ENCODE measurements at places on chromosomes 1 and 21.

DNA sequence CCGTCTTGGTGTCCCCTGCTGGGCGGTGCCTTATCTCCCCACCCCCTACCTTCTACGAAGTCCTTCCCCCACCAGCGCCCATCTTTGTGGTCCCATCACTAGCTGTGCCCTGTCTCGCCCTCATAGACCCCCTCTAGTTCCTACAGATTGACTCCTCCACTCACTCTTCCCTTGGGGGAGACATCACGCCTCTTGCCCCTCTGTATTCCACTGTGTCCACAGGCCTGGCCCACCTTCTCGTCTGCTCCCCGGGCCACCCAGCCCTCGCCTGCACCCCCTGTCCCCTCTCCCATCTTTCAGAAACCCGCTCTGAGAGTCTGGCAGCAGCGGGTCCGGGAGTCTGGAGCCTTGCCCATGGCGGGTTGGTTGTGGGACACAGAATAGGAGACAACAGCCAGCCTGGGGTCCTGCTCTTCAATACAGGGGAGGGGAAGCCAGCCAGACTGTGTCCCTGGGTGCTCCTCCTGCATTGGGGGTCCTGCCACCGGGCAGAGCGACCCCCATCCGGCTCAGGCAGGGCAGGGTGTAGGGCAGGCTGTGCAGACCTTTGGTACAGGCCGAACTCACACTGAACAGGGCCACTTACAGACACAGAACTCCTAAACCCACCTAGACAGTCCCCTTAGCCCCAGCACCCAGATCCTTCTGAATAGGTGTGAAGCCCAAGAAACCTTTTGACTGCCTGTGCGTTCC is 1.1 kb downstream of the RNF187 start:
- DNase-seq, result no peak

- no peak for DNase-seq
These were observed 20.5 kb upstream of the CAPZB start for GRCh38 chr1:19505693-19506457.

GRCh38 chr1:153563483-153563901 is 2.2 kb downstream of the S100A2 start:
- DNase-seq, result no peak

GRCh38 chr1:5649166-5649551 is 343.1 kb downstream of the NPHP4 start:
- DNase-seq, result no peak

GRCh38 chr1:28934676-28935075 is 20.3 kb downstream of the EPB41 start:
- DNase-seq, result no peak

DNA sequence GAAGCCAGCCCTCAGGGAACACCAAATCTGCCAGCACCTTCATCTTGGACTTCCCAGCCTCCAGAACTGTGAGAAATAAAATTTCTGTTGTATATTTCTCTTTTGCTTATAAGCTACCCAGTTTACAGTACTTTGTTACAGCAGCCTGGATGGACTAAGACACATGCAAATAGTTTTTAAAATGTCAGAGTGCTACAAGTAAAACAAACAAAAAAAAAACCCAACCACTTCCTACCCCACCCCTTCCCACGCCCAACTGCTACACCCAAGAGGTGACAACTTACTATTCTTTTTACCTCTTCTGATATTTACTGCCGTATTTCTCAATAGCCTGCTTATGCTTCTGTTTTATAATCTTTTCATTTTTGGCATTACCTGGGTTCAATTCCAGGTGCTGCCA is 8.6 kb upstream of the SPSB1 start:
- DNase-seq, result no peak

GRCh38 chr1:69328186-69328585 is 239.5 kb upstream of the LRRC7 start:
- DNase-seq, result no peak

- no peak for DNase-seq
These were observed 19.7 kb downstream of the BRINP2 start for GRCh38 chr1:177190308-177190970.

GRCh38 chr1:53332186-53332564 is 4.3 kb upstream of the LRP8 start:
- no peak for DNase-seq

- no peak for DNase-seq
These were observed 21.1 kb downstream of the ARHGEF19 start for GRCh38 chr1:16191309-16191708.

- DNase-seq, result no peak
These were observed 1372.3 kb downstream of the AMY1C start for GRCh38 chr1:105122041-105122440.

DNA sequence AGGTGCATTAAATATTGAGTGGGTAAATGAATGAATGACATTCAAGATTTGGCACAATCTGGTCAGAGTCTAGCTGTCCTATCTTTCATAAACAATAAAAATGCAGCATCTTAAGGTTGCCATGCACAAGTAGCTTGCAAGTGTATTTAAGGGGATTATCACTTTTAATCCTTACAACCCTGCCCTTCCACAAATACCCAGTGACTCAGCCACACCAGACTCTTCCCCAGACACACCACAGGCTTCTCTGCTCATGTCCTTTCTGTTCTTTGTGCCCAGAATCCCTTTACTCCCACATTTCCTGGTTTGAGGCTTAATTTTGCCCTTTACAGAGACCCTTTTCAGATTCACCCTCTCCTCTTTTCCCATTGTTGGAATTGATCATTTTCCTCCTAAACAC is 59.8 kb downstream of the KIRREL1 start:
- no peak for DNase-seq

GRCh38 chr1:208929575-208929974 is 653.9 kb upstream of the CAMK1G start:
- DNase-seq, result no peak

GRCh38 chr1:3402258-3403010 is 52.0 kb upstream of the ARHGEF16 start:
- DNase-seq, result no peak

- DNase-seq, result no peak
These were observed 14.4 kb downstream of the SMYD3 start for GRCh38 chr1:246492611-246493245.

DNA sequence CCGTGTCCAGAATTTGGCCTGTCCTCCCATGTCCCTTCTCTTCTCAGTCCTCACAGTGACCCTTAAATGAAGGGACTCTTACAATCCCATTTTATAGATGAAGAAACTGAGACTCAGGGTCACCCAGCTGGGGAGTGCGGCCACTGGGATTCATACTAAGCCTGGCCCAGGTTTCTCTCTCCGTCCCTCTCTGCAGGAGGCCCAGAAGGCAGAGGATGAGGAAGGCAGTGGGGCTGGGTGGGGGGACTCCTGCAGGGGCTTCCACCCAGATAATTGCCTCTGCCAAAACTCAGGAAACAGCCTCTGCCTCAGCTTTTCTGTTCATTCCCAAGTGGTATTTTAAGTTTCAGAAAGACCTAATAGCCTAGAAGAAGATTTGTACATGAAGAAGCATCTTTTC is 299.8 kb downstream of the MATN1 start:
- no peak for DNase-seq

DNA sequence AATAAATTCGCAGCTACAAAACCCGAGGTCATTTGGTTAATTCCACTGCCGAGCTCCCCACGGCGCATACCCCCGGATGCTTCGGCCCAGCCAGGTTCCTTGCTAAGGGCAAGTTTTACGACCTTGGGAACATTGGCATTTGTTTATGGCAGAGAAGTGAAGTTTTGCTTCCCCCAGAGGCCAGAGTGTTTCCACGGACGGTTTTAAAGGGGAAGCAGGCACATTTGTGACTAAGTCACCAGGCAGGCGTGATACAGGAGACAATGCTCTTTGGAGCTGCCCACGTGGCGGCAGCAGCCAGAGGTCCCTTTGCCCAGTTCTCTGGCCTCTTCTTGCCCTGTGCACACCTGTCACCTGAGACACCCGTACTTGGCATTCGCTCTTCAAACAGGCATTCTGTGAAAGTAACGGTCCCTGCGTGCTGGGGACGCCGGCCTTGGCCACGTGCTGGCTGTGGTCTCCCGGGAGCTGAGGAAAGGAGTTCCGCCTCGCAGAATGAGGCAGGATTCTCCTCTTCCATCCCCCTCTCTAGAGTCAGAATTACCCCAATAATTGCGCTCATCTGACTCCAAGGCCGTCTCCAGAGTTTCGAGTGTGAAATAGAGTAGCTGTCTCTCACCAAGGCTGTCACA is 138.3 kb downstream of the PRDM16 start:
- DNase-seq, result no peak

DNA sequence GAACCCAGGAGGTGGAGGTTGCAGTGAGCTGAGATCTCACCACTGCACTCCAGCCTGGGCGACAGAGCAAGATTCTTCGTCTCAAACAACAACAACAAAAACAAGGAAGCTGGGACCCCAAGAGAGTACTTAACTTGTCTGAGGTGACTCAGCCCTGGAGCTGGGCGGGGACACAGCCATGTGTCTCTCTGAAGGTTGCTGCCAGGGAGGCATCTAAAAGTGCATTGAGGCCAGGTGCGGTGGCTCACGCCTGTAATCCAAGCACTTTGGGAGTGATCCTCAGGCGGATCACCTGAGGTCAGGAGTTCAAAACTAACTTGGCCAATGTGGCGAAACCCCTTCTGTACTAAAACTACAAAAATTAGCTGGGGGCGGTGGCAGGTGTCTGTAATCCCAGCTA is 7.7 kb downstream of the IFI6 start:
- DNase-seq, result no peak

GRCh38 chr21:26892151-26892550 is 46.9 kb upstream of the ADAMTS1 start:
- DNase-seq, result no peak

DNA sequence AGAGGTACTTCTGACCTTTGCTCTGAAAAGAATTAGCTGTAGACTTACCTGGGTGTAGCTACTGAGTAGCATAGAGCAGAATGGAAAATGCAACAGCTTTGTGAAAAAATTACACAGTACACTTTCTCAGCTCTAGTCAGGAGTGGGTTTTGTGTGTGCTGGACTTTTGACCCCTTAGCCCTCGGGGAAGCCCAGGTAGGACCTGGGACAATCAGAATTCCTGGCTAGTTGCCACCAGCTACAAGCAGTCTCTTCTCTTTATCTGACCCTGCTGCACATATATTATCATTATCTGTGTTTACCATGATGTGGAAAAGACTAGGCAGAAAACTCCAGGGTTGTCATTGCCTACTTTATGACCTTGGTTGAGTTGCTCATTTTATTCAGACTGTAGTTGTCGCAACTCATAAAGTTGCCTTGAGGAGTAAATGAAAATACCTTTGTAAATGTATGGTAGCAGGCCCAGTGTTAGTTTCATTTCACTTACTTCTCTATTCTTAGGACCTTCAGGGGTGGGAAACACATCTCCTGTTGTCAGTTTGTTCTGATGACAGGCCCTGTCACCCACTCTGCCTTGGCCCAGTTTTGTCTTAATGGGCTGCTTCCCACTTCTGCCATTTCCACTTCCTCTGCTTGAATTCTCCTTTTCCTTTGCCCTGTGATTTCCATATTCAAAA is 5.4 kb downstream of the NEK7 start:
- DNase-seq, result no peak

GRCh38 chr1:10536133-10536770 is 61.5 kb downstream of the PEX14 start:
- no peak for DNase-seq

GRCh38 chr1:18711536-18712251 is 81.0 kb downstream of the PAX7 start:
- no peak for DNase-seq

DNA sequence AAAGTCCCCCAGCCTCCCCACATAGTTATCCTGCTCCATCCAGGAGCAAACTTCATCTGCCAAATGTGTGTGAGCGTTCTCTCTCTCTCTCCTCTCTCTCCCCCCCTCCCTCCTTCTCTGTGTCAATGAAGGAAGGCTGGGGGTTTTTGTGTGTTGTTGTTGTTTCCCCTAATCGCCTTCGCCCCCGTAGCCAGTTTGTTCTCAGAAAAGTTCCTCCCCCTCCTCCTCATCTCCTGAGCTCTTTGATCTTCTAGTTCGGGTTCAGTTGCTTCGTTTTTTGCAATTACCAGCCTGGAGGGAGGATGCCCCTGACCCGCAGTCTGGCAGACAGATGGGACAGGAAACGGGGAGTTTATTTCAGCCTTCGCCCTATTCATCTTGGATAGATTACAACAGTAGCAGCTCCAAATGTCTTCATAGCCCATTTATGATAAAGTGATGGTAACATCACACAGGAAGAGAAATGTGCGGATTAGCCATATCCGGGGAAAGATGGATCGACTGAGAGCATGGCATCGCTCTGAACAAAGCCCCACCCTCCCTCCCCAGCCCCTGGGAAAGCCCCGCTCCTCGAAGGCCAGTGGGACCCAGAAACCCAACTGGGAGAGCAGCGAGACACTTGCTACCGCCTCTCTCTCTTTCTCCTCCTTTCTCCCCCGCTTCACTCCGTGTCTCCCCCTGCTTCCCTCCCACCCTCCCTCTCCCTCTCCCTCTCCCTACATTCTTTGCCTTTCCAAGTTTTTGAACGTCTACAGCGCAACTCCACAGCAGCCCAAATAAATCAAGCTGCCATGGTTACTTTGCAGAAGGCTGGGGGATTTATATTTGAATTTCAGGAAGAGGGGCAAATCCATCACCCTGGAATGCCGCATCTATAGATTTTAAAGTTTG is 139.7 kb upstream of the ARHGEF16 start:
- no peak for DNase-seq

- no peak for DNase-seq
These were observed 85.2 kb downstream of the HHAT start for GRCh38 chr1:210413951-210414350.

GRCh38 chr1:6852136-6852890 is 67.1 kb downstream of the CAMTA1 start:
- no peak for DNase-seq

DNA sequence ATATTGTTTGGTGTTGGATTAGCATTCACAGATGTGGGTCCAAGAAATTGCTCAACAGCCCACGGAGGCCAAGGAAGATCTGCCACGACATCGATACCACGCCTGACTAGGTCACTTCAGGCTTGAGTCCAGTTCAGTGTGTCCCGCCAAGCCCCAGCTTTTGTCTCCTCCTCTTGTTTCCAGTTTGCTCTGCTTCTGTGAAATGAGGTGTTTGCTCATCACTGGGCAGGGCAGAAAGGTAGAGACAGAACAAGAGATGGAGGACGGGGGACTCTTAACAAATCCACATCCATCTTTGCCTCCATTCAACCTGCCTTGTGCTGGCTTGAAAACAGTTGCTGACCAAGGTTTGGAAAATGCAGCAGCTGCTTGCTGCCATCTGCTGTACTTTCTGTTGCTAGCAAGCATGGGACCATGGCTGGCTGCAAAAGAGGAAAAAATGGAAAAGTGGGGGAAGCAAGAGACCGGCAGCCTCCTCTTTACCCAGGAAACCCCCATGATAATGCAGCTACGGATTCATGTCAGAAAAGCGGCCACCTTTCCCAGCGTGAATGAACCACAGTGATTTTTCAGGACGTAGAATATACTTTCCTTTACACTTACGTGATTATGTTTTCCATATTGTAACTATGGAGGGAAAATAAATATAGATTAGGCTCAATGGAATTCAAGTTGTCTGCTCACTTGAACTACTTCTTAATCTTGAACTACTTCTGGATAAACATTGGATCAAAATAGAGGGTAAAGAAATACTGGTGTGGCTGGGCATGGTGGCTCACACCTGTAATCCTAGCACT is 80.2 kb upstream of the GREM2 start:
- DNase-seq, result no peak
